Activated T-cell treated with anti-CD3 and anti-CD28 coated beads for 1 hour (primary cell): ENCODE measurements at places on chromosomes 6 and 20.

DNA sequence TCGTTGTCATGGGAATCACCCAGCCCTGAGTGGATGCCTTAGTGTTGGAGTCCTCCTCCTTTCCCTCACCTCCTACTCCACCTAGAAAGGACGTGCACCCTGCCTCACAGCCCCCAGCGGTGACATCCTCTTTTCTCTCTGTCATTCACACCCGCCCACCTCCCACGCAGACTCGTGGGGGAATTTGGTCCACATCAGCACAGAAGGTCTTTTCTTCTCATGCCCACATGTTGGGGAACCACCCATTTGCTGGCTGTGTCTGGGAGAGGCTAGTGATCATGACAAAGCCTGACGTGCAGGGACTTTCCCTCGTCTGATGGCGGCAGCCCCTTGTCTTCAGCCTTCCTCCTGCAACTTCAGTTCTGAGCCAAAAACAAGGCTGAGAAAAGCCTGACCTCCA lies 96.0 kb upstream of the CNKSR3 start:
- no peak for DNase-seq

- DNase-seq: no peak
Observed at GRCh38 chr20:15345287-15345686, 1007.9 kb upstream of the FLRT3 start.

DNA sequence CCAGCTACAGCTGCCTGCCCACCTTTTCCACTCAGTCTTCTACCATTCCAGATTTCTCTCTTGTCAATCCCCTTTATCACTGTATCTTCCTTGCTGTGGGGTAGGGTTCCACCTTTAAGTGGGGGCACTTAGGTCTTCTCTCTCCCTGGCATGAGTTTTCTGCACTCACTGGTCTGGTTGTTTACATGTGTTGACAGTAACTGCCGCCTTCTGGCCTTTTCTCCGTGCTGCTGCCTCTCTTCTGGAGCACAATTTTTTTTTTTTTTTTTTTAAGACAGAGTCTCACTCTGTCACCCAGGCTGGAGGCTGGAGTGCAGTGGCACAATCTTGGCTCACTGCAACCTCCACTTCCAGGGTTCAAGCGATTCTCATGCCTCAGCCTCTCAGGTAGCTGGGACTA lies 12.0 kb downstream of the RNF114 start:
- no peak for DNase-seq

GRCh38 chr6:52284131-52284459 lies 447 bp downstream of the MCM3 start:
- no peak for DNase-seq

DNA sequence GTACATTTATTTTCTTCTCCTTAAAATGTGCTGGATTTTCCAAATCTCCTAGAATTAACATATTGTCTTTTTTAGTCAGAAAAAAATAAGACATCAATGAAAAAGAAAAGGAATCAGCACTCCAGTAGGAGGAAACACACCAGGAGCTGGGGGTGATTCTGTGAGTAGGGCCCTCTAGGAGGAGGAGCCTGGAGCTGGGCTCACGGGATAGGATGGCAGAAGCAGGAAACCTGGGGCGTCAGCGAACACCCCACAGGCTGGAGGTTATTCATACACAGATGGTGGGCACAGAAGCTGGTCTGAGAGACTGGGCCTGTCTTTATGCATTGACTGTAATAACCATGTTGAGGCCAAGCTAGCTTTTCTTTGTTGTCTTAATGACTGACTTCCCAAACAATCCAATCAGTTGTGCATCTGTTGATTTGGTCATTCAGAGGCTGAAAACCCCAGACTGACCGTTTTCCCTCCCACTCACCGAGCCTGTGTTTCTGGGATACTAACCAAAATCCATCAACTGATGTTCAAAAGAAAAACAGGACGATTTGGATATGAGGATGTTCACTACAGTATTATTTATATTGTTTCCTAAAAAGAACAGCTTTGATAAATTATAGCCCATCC lies 53.1 kb downstream of the CPNE5 start:
- DNase-seq: no peak

- no peak for DNase-seq
Observed at GRCh38 chr20:58495623-58496428, 19.4 kb downstream of the APCDD1L start.
